ENCODE measurements at places on chromosomes 12 and 14.

- no peak for DNase-seq
These were observed 6.0 kb upstream of the ADCY6 start for GRCh38 chr12:48794870-48795269.

- DNase-seq = no peak
These were observed 22.8 kb upstream of the SLC38A2 start for GRCh38 chr12:46395388-46395787.

DNA sequence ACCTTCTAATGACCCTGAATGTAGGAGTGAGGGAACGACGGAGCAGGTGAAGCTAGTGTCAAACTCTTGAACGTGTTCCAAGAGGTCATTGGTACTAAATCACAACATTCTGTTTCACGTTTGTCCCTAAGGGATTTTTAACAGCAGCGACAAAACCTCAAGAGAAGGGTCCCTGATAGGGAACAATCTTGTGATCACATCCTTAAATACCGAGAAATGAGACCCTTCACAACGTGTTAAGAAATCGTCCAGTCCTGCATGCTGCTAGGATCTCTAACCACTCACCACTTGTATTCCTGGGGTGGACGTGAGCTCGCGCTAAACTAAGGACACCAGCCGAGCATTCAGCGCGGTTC, 134.1 kb upstream of the KRAS start:
- DNase-seq = no peak

GRCh38 chr12:66516133-66516532, 162.7 kb downstream of the GRIP1 start:
- no peak for DNase-seq

DNA sequence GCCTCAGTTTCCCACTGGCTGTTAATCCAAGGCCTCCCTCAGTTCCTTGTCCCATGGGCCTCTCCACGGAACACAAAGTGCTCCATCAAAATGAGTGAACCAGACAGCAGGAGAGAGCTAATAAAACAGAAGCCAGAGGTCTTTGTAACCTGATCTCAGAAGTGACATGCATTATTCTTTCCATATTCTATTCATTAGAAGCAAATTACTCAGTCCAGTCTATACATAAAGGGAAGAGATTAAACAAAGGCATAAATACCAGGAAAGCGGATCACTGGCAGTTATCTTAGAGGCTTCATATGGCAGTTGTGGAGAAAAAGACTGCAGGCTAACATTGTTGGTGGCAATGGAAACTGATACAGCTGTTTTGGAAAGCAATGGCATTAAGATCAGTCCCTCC, 170.6 kb upstream of the GARIN6 start:
- no peak for DNase-seq

DNA sequence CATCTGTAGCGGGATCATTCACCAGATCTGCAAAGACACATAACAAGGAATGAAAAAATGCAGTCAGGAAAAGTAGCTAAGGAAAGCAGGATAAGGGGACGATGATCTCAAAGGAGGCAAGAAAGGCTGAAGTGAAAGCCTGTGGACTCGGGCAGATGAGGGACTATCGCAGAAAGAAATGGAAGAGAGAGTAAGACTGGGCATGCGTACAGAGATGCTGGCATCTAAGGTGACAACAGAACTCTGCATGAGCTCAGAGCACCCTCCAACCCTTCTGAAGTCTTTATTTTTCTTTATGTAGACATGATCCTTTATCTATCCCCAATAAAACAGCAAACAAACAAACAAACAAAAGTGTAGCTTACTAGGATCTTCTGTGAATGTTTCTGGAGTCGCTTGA, 7.2 kb downstream of the MFAP5 start:
- no peak for DNase-seq

DNA sequence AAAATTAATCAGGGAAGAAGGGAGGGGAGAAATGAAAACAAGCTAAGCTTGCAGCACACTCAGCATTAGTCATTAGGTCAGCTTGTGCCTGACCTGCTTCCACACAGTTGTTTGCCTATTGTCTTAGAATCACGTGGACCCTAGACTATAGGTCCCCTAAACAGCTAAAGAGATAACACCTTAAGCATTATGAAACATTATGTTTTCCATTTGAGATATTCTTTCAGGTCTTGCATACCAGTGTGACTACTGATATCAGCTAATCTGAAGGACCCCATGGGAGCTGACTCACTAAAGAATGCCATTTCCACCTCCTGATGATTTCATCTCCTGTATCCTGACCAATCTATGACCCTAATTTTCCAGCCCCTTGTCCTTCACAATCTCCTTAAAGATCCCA, 154.1 kb upstream of the FUT8 start:
- no peak for DNase-seq

DNA sequence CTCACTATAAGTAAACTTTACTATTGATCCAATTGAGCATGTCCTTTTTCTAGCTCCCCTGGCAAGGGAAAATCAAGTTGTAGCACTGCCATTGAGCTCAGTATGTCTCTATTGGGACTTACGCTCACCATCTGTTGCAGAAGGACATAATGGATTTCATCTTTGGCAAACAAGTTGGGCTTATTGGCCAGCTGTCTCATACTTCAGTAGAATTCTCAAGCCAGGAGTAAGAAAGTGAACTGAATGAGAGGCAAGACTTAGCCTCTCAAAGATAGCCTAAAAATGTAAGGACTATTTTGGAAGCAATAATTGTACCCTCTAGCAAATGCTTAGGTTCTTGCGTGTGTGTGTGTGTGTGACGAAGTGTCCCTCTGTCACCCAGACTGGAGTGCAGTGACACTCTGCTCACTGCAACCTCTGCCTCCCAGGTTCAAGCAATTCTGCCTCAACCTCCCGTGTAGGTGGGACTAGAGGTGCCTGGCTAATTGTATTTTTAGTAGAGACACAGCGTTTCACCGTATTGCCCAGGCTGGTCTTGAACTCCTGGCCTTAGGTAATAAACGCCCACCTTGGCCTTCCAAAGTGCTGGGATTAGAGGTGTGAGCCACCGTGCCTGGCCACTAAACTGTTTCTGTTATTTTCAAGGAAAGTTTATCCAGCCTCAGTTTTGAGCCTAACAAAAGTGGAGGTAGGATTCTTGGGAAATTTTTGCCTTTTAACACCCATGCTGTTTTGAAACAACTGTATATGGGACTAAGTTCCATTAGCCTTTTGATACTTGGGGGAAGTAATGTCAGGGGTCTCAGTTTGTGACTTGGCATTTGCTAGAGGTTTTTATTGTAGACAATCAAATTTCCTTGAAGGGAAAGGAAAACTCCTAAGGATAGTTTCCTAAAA, 7.0 kb downstream of the HNRNPA1 start:
- no peak for DNase-seq

- no peak for DNase-seq
These were observed 169.5 kb downstream of the ANO4 start for GRCh38 chr12:100964028-100964427.

DNA sequence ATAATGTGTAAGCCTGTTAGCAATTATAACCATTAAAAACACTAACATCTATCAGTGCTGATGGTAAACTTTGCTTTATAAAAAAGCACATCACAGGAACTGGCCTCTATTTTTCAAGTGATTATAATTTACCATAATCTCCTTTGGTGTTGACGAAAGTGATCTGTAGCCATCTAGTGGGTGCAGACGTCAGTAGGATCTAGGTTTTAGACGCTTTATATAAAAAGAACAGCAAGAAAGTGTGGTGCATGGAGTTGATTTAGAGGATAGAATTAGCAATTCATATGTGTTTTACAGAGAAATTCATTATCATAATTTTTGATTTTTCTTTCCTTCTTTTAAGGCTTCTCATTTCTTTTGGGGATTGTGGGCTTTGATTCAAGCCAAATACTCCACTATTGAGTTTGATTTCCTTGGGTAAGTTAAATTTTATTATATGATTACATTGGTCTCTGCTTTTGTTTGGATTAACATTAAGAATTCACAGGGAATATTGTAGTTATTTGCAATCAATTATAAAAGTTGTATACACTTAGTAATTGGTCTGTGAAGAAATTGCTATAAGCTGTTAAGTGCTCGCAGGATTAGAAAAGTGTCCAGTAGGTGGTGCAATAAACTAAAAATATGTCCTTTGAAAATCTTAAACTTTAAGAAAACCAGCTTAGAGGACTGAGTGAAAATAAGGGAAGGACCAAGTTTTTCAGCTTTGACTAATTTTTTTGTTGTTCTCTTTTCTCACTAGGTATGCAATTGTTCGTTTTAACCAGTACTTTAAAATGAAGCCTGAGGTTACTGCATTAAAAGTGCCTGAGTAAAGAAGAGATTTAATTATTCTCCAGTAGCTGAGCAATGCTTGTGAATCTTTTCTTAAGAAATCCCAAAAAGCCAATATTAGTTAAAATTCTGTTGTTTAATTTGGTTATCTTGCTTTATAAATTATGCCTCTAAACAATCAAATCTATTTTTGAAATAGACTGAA, 59.5 kb downstream of the ETNK1 start:
- DNase-seq = no peak

DNA sequence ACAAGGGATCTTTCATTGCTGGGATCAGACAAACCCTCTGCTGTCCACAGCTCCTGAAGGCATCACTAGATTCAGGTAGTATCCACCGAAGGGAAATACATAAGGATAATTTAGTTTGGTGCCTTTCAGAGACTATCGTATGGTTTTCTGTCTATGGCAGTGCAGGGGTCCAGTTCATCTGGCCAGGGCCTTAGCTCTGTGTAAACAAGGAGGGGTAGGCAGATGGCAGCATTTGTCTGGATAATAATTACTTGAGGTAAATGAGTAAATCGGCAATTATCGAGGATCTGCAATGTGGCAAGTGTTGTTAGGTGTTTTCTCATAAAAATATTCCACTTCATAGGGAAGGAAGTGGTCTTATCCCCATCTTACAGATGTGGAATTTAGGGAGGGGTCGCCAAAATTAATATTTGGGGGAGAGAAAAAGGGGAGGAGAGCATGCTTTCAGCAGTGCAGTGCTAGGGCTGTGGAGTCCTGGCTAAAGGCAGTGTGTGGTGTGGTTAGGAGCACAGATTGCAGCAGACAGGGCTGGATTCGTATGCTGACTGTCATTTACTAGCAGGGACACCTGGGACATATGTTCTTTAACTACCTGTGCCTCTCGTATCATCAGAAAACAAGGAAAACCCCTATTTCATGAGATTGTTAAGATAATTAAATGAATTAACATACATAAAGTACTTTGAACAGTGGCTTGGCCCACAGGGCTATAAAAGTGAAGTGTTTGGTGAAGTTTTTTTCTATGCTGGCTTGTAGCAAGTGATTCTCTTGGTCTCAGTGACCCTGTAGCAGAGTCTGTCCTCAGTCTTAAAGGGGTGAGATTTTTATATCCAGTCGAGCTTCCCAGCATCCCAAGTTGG, 27.1 kb downstream of the RASSF8 start:
- DNase-seq = no peak

- peak; percentile 24 for DNase-seq
These were observed 1.9 kb downstream of the MLXIP start for GRCh38 chr12:122080149-122081082.

DNA sequence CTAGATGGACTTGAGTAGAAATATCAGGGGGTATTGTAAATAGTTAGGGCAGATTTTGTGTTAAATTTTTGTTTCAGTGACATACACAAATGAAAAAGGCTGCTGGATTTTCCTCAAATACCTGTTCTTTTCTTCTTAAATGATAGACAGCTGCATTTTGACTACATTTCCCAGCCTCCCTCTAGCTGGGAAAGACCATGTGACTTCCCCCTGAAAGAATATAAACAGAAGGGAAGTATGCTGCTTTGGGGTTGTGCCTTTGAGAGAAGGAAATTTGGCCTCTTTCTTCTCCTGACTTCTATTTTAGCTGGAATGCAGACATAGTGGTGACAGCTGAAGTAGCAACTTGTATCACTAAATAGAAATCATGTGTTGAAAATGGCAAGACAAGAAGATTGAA, 476.1 kb upstream of the SYT1 start:
- DNase-seq = no peak

DNA sequence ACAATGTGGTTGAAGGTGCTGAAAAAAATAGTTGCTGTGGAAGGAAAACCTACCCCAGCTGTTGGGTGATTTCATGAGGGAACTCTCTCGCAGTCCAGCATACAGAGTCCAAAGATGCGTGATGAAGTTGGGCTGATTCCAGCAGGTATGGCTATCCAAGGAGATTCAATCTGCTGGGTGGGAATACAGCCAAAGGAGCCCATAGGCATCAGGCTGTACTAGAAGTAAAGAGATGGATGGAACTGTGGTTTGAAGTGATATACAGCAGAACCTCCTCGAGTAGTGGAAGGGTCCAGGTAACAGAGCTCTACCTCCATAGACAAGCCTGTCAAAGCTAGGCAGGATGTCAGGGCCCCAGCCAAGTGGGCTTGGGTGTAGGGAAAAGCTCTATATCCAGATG, 11.5 kb upstream of the TMTC2 start:
- no peak for DNase-seq

DNA sequence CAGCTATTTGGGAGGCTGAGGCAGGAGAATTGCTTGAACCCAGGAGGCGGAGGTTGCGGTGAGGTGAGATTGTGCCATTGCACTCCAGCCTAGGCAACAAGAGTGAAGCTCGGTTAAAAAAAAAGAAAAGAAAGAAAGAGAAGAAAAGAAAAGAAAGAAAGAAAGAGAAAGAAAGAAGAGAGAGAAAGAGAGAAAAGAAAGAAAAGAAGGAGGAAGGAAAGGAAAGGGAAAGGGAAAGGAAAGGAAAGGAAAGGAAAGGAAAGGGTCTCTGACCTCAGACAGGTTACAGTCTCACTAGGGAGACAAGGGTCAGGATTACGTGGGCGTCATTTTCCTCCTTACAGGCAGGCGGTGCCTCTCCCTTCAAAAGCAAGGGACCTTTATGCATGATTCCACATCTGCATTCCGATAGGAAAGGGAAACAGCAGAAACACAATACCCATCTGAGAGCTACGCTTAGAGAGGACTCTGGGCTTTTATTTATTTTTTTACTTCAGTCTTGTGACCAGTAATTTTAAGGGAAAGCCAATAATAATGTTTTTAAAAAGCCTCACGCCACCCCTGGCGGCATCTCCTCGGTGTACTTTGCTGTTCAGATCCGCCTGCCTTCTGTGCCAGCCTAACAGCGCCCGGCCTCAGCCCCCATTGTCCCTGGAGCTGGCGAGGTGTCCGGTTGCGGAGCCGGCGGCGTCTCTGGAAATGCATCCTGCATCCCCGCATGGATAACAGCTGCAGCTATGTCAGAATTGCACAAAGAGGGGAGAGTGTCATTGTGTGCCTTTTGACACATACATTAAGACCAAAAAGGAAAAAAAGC, 945 bp upstream of the HIP1R start:
- peak; percentile 51 for DNase-seq

Data from amygdala (tissue), 56 donors.